Hepatocyte (in vitro differentiated cells): ENCODE measurements at places on chromosomes 4 and X. TPM values are rescaled to one million over a fixed set of nuclear protein-coding genes. Genes with fewer than 3 reads are reported as not detected.
A peak's percentile ranks its signal among the peaks of the same experiment; 100 is the strongest.

- no peaks in the 10 kb centered on the region for H3K4me1 ChIP-seq
- no peak for DNase-seq
- H3K36me3 ChIP-seq: no peaks in the 10 kb centered on the region
- H3K27ac ChIP-seq: no peak overlapping the region
- H3K4me3 ChIP-seq: no peak overlapping the region
Observed at GRCh38 chr4:180949424-180950213, 1293.6 kb upstream of the TENM3 start.

GRCh38 chr4:78155616-78156105 is 98.5 kb downstream of the FRAS1 start:
- peaks cover 15% of the 10 kb centered on the region for H3K4me1 ChIP-seq
- no peak for DNase-seq
- H3K27ac ChIP-seq: peak overlapping the region; percentile 2
- H3K4me3 ChIP-seq: no peak overlapping the region

DNA sequence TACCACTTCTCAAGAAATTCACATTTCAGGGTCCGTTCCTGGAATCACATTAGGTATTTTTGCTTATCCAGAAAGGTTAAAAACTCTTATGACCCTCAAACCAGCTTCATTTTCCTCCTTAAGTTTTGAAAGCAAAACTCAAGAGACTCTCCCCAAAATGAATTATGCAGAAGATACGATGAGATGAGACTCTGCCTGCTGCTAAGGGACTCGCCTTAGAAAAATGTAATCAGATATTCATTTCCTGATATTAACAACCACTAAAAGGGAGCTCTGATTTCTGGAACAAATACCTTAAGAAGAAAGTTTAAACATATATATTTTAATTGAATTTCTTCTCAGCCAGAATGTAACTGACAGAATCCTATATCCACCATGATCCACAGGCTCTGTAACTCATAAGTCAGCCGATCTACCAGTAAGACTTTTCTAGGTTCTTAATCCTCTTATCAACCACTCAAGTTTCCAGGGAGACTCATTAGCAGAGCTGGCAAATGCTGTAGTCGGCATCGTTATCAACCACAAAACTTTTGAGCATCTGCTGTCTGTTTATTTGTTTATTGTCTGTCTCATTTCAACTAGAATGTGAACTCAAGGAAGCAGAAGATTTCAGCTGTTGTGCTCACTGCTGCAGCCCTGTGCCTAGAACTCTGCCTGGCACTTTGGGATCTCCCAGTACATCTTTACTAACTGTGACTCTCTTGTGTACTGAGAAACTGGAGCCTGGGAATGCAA is 112.5 kb downstream of the LDB2 start:
- H3K27me3 ChIP-seq: no peaks in the 10 kb centered on the region
- no peaks in the 10 kb centered on the region for H3K36me3 ChIP-seq
- H3K4me3 ChIP-seq: no peak overlapping the region
- peak; percentile 8 for DNase-seq
- H3K4me1 ChIP-seq: peaks cover 12% of the 10 kb centered on the region

- no peak overlapping the region for H3K4me3 ChIP-seq
- no peaks in the 10 kb centered on the region for H3K27me3 ChIP-seq
- H3K27ac ChIP-seq: no peak overlapping the region
- DNase-seq: peak; percentile 62
- H3K36me3 ChIP-seq: no peaks in the 10 kb centered on the region
Observed at GRCh38 chrX:51144828-51145442, 187.7 kb upstream of the NUDT10 start.

DNA sequence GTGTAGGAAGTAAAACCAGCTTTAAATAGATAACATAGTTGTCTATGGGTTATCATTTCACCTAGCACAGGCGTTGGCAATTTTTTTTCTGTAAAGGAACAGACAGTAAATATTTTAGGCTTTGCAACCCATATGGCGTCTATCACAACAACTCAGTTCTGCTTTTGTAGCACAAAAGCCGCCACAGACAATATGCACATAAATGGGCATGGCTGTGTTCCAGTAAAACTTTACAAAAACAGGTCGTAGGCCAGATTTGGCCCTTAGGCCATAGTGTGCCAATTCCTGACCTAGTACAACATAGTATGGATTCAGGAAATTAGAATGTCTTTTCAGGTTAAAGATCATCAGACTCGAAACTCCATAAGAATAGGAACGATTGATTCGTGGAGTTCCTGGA is 265.3 kb upstream of the GK2 start:
- no peaks in the 10 kb centered on the region for H3K27me3 ChIP-seq
- H3K36me3 ChIP-seq: no peaks in the 10 kb centered on the region
- no peak overlapping the region for H3K27ac ChIP-seq
- DNase-seq: no peak
- no peak overlapping the region for H3K4me3 ChIP-seq

DNA sequence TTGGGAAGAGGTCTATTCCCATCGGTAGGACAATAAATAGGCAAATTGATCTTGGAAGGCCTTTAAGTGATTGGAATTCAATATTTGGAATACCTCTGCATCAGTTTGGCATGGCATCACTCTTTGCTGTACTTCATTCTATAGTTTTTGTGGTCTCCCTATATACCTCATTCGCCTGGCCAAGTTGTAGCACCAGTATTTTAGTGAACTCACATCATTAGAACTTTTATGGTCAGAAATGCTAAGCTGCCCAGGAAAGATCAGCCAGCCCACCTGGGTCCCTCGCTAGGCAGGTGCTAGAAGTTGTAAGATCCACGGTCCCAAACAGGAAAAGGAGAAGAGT is 40.3 kb downstream of the ZCCHC13 start:
- no peaks in the 10 kb centered on the region for H3K36me3 ChIP-seq
- H3K27me3 ChIP-seq: no peaks in the 10 kb centered on the region
- H3K27ac ChIP-seq: no peak overlapping the region
- H3K4me1 ChIP-seq: no peaks in the 10 kb centered on the region

GRCh38 chr4:153594210-153594609 is 89.9 kb upstream of the TLR2 start:
- no peaks in the 10 kb centered on the region for H3K27me3 ChIP-seq
- H3K4me3 ChIP-seq: no peak overlapping the region
- H3K36me3 ChIP-seq: no peaks in the 10 kb centered on the region

DNA sequence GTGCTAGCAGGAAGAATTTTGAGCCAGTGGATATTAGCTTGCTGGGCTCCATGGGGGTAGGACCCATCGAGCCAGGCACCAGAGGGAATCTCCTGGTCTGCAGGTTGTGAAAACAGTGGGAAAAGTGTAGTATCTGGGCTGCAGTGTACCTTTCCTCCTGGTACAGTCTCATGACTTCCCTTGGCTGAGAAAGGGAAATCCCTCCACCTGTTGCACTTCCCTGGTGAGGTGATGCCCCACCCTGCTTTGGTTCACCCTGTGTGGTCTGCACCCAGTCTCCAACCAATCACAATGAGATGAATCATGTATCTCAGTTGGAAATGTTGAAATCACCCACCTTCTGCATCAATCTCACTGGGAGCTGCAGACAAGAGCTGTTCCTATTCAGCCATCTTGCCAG is 341.4 kb upstream of the IRS4 start:
- no peaks in the 10 kb centered on the region for H3K27me3 ChIP-seq
- H3K27ac ChIP-seq: no peak overlapping the region
- H3K36me3 ChIP-seq: no peaks in the 10 kb centered on the region
- DNase-seq: no peak
- no peaks in the 10 kb centered on the region for H3K4me1 ChIP-seq

GRCh38 chrX:136395271-136395670 is 92.5 kb upstream of the BRS3 start:
- H3K36me3 ChIP-seq: no peaks in the 10 kb centered on the region
- H3K27me3 ChIP-seq: no peaks in the 10 kb centered on the region
- no peaks in the 10 kb centered on the region for H3K4me1 ChIP-seq
- H3K4me3 ChIP-seq: no peak overlapping the region
- H3K27ac ChIP-seq: no peak overlapping the region

GRCh38 chr4:16196482-16197393 is 29.5 kb downstream of the TAPT1 start:
- H3K36me3 ChIP-seq: no peaks in the 10 kb centered on the region
- H3K27ac ChIP-seq: peak overlapping the region; percentile 6
- DNase-seq: peak; percentile 67

DNA sequence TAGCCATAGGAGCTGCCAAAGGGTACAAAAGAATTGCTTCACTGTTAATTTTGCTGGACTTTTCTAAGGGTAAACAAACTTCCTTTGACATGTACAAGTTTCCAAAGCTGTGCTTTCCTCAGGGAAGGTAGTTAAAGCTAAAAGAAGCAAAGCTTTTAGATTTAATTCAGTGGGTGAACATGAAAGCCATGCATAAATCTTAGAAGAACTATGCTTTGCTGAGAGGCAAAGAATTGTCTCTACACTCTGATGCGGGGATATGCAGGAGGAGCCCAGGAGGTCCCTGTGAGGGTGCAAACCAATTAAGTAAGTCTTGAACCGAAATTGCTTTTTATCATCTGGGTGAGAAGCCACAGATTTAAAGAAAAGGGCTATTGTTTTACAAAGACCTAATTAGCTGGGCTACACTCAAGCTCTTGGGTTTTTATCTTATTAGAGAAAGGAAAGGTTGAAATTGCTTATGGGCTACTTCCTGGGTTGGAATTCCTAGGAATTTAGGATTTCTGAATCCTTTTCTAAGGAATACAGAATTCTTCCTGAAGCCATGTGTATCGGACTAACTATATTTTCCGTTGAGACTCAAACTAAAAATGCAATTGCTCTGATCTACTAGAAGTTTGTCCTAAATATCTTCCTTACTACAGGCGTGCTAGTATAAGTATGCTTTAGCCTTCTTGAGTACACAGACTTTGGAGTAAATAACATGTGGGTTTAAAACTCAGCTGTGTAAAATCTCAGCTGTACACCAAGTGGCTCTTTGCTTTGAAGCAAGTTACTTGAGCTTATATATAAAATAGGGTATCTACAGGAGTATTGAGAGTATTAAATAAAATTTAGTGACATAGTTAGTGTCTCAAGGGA is 188.4 kb upstream of the ANK2 start:
- H3K4me1 ChIP-seq: peaks cover 13% of the 10 kb centered on the region
- no peaks in the 10 kb centered on the region for H3K36me3 ChIP-seq
- no peak overlapping the region for H3K4me3 ChIP-seq
- H3K27ac ChIP-seq: no peak overlapping the region
- DNase-seq: no peak

DNA sequence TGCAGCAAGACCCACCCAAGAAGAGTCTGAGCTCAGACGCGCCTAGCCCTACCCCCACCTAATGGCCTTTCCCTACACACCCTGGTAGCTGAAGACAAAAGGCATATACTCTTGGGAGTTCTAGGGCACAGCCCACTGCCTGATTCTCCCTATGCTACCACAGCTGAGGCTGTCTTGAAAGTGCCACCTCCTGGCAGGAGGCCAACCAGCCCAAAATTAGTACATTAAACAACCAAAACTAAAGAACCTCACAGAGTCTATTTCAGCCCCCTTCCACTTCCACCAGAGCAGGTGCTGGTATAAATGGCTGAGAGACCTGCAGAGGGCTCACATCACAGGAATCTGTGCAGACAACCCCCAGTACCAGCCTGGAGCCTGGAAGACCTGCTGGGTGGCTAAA is 119.1 kb downstream of the HMGN5 start:
- H3K27me3 ChIP-seq: no peaks in the 10 kb centered on the region
- DNase-seq: no peak
- no peaks in the 10 kb centered on the region for H3K36me3 ChIP-seq
- H3K4me3 ChIP-seq: no peak overlapping the region
- no peak overlapping the region for H3K27ac ChIP-seq
- H3K4me1 ChIP-seq: no peaks in the 10 kb centered on the region

DNA sequence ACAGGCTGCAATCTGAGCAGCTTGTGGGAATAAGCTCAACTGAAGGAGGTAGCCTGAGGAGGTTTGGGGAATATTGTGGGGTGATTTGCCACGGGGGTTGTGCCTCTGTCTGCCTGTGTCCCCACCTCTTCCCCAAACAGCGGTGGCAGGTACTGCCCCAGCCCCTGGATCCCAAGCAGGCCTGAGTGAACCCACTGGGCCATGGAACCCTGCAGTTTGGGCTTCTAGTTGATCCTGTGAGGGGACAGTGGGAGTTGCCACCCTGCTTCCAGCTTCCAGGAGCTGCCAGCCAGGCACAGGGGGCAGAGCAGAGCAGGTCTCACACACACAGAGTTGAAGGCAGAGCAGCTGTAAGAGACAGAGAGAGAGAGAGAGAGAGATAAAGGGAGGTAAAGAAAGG is 97.4 kb downstream of the PJA1 start:
- no peak overlapping the region for H3K27ac ChIP-seq
- no peaks in the 10 kb centered on the region for H3K4me1 ChIP-seq
- no peaks in the 10 kb centered on the region for H3K27me3 ChIP-seq
- H3K4me3 ChIP-seq: no peak overlapping the region
- no peaks in the 10 kb centered on the region for H3K36me3 ChIP-seq

DNA sequence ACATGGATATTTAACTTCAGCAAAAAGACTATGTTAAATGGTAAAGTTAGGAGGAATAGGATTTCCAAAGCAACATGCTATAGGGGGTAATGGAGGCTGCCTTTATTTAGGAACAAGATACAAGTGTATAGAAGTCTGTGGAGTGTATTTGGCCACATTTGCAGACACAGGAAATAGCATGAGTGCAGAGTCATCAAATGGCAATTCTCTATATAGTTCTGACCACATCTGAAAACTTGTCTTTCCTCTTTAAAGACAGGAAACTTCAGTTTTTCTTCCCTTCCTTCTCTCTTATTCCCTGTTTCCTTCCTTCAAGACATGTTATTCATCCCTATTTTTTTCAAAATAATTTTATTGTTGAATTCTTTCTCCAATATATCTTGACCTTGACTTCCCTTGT is 119.3 kb upstream of the PITX2 start:
- H3K36me3 ChIP-seq: no peaks in the 10 kb centered on the region
- no peaks in the 10 kb centered on the region for H3K27me3 ChIP-seq
- no peak overlapping the region for H3K4me3 ChIP-seq
- no peak overlapping the region for H3K27ac ChIP-seq
- no peaks in the 10 kb centered on the region for H3K4me1 ChIP-seq

DNA sequence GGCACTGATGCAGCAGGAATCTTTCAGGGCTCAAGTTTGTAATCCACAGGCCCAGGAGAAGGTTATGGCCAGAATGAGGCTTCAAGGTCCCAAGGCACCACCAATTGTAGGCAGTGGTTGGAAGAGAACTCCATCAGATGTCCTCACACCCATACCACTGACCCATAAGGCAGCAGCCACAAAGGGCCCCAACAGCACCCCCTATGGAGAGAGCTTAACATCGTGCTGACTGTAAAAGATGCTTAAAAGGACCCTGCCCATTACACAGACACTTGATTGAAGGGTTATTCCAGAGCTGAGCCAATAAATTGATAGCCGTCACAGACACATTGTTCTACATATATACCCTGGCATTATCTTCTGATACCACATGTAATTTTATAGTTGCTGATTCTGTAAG is 113.7 kb downstream of the SOWAHB start:
- no peak overlapping the region for H3K27ac ChIP-seq
- peaks cover 20% of the 10 kb centered on the region for H3K4me1 ChIP-seq
- no peaks in the 10 kb centered on the region for H3K36me3 ChIP-seq
- no peak overlapping the region for H3K4me3 ChIP-seq
- no peaks in the 10 kb centered on the region for H3K27me3 ChIP-seq
- DNase-seq: no peak

Gene ARAP2
- total RNA-seq: 11.7 and 22.7 TPM in 2 replicates

Gene C4orf50
- total RNA-seq: 0.04 TPM in 1 of 2 replicates, not detected in the other

Gene P2RY10
- not detected in 2 replicates for total RNA-seq

Gene PROM1
- 28.8 and 30.8 TPM in 2 replicates for total RNA-seq
